Vagina (tissue), 2 donors: ENCODE measurements at places on chromosomes 12 and 14.
A peak's percentile ranks its signal among the peaks of the same experiment; 100 is the strongest.

DNA sequence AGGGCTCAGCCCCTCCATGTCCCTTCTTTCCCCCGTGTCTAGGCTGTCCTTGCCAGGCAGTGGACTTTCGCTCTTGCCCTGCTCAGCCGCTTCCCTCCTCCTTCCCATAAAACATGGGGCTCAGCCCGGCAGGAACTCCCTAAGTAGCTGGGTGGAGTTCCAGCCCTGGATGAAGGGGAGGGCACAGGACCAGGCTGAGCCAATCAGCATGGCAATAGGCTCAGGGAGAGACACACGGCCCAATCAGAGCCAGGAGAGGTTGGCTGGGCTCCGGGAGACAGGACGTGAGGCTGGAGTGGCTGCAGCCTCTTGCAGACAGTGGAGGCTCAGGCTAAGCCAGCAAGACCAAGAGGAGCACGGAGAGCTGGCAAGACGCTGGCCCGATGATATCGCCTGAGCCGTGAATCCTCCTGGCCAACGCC lies 54.3 kb downstream of the GALNT9 start:
- no peak for DNase-seq

GRCh38 chr14:49424436-49425331 lies 161.5 kb downstream of the RPS29 start:
- DNase-seq: no peak

DNA sequence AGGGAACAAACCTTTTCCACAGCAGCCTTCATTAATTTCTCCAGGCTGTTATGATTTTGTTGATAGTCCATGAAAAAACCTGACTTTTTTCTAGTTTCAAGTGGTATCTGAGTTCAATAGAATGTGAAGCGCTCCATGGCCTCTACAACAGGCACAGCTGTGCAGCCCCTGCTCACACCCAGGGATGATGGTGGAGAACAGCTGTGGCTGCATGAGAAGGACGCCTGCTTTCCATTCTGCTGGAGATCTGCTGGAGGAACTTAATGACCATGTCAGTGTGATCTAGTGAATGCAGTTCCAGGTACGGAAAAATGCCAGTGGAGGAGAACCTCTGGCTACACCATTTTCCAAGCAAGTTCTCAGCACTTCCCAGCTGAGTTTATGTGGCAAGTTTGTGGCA lies 80.6 kb downstream of the PIWIL1 start:
- peak; percentile 47 for DNase-seq

- DNase-seq: no peak
These were observed 6.2 kb downstream of the GPR19 start for GRCh38 chr12:12689647-12690300.

DNA sequence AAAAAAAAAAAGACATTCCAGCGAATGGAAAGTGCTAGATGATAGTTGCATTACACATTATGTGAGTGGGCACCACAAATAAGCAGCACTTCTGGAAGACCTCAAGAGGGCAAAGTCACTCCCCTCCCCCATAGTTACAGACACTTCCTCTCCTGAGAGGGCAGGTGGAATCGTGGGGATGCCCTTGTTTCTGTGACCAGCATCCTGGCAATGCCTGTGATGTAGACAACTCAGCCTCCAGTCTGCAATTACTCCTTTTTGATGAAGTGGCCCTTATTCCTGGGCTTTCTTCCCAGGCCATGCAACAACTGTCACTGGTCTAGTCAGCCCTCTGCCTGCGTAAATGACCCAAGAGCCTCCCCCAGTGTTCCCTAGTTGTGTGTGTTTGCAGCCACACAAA lies 104.8 kb downstream of the VRK1 start:
- peak; percentile 42 for DNase-seq

GRCh38 chr12:45315462-45315861 lies 99.6 kb downstream of the ANO6 start:
- DNase-seq: no peak

DNA sequence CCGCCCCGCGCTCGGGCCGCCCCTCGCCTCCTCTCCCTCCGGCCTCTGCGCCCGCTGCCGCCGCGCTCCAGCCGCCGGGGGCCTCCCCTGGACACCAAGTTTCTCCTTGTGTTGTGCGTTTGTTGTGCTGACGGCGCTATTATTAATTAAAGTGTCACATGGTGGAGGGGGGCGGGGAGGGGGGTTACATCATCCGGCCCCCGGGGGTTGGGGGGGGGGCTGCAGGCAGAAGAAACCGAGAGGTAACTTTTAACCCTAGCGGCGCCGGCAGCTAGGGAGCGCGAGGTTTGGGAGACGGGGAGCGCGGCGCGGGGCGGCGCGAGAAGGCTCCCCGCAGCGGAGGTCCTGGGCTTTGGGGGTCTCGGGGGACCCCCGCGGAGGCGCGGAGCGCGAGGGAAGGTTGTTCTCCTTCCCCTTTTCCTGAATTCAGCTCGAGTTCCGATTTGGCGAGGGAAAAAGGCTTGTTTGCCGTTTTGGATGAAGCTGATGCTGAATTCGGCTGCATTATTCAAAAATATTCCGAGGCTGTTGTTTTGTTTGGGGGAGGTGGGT lies at the start of gene HRK:
TSS of gene HRK (minus strand) at position 117 of the 552 bp plus-strand sequence. CDS start 134 bp downstream, outside the sequence.
- DNase-seq: no peak

DNA sequence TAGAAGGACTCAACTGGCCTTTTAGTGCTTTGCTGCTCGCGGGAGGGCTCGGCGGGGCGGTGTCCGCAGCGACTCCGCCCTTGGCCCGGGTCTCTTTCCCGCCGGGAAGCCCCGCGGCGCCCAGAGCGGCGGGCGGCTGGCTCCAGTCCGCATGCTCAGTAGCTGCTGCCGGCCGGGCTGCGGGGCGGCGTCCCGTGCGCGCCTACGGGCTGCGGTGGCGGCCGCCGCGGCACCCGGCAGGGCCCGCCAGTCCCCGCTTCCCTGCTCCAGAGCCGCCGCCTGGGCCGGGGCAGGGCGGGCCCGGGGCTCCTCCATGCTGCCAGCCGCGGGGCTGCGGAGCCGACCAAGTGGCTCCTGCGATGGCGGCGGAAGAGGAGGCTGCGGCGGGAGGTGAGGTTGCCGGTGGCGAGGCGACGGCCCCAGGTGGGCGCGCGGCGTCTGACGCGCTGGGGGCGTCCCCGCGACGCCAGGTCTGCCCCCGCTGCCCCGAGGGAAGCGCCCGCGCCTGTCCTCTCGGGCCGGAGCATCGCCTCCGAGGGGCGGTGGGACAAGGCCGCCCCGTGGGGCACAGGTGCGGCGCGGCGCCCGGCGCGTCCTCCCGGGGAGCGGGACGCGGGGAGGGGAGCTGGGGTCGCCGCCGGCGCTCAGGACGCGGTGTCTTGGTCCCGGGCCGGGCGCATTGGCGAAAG lies at the start of gene BMAL2:
TSS of gene BMAL2 (plus strand) at position 123 of the 689 bp plus-strand sequence. CDS start at position 360, 237 bp downstream.
- DNase-seq: no peak

DNA sequence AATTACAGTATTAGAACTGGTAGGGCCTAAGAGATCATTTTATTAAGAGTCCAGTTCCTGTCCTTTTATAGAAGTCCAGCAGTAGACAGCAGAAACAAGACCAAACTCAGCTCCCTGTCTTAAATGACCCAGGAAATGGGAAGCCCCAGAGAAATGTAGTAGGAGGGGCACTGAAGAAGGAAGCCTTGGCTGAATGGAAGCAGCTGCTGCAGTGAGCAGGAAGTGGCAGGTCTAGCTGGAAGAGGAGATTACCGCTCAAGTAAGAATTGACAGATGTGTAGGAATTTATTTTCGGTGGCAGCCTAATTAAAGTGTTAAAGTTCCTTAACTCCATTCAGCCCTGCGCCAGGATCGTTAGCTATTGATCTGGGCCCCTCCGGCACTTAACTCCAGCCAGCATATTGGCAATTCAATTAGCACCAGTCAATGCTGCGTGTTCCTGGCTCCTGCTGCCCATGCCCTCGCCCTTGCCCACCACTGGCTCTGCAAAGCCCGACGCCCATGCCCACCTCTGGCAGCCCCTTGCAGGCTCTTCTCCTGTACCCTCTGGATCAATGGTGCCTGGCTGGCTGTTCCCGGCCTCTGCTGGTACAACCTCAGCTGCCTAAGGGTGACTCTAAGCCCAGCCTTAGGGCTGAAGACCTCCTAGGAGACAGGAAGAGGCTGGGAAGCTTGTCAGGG lies 21.1 kb downstream of the ZFHX2 start:
- DNase-seq: no peak

- DNase-seq: no peak
These were observed 212.0 kb downstream of the PTPRO start for GRCh38 chr12:15534322-15534721.

- DNase-seq: no peak
These were observed 43.2 kb upstream of the BMAL2 start for GRCh38 chr12:27289414-27289813.

GRCh38 chr12:74537126-74537706 lies 419 bp upstream of the ATXN7L3B start:
- no peak for DNase-seq

- no peak for DNase-seq
These were observed 159.6 kb downstream of the BTG1 start for GRCh38 chr12:91986084-91986483.

DNA sequence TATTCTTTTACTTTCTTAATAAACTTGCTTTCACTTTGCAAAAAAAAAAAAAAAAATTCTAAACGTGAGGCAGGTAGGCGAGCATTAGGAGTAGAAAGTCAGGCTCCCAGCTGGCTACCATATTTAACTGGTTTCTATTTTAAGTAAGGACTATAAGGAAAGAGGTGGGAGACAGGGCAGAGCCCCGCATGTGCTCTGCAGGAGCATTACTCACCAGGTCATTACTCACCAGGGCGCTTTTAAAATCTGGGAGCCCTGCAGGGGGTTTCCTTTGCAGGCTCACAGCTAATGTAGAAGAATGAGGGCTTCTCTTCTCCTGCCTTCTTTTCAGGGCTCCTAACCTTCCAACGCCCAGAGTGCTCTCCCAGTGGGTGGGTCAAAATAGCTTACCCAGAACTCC lies 14.0 kb upstream of the DPF3 start:
- DNase-seq: no peak

DNA sequence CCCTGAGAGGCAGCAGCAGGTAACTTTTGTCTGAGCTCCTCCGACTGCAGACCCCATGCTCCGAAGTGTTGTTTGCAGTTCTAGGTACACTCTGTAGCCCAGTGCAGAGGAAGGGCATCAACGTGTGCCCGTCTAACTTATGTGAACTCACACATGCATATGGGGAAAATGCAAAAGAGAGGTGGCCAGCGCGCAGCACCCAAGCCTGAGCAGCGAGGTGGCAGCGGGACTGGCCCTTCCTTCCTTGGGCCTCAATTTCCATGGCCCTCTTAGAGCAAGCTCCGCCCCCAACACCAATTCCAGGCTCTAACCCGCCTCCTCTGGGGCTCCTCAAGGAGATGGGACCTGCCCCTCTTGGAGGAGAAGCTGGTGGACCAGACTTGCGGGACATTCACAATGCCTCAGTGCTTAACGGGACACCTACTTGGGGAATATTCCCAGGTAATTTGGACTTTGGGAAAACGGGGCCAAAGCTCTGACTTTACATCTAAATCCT lies 27.7 kb downstream of the GPR68 start:
- no peak for DNase-seq

GRCh38 chr12:18895946-18896345 lies 158.0 kb downstream of the CAPZA3 start:
- DNase-seq: no peak

GRCh38 chr14:51284241-51284640 lies 44.2 kb downstream of the TMX1 start:
- DNase-seq: no peak

DNA sequence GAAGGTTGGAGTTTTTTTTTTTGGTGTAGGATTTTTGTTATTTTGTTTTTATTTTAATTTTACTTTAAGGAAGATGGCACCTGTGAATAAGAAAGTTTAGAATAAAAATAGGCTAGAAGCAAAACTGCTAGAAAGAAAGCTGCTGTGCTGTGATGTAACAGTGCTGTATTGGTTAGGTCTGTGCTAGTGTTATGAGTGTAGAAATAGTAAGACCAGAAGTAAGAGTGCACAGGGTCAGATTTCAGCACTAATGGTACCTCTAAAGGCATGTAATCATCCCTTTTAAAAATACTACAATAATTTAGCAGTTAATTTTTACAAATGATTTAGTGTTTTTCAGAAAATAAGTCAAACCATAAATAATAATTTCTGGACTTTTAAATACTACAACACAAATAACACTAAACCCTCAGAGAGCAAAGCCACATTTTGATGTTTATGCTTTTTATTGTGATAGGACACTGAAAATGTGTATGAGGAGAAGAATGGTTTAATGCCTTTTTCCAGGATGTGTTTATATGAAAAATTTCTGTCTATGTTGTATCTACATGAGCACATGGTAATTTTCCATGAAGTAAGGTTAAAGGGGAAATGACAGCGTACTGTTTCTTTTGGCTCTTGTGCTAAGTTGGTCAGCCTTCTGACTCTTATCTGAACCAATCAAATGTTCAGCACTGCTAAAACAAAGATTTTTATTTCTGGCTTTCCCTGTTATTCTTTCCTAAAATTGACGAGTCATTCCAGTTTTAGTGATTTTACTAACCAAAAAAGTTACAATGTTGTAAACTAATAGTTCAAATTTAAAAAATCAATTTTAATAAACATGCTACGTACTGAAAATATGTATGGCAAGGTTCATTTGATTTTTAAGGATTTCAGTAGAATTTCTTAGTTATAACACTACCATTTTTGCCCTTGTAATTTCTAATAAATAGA lies 96.1 kb downstream of the PPHLN1 start:
- no peak for DNase-seq

DNA sequence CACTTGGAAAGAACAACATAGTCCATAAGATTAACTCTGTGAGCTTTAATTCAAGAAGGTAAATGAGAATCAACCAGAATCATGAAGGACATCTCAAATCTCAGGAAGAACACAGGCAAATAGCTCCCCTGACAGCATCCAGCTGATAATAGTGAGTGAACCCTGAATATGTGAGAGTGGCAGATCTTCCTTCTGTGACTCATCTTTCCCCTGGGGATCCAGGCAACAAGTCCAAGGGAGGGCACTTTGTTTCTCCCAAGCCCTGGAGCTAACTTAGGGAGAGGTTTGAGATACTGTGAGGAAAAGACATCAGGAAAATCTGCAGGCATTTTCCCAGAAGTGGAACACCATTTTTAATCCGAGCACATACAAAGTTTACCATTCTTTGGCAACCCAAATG lies 763.9 kb upstream of the MGAT4C start:
- DNase-seq: no peak

DNA sequence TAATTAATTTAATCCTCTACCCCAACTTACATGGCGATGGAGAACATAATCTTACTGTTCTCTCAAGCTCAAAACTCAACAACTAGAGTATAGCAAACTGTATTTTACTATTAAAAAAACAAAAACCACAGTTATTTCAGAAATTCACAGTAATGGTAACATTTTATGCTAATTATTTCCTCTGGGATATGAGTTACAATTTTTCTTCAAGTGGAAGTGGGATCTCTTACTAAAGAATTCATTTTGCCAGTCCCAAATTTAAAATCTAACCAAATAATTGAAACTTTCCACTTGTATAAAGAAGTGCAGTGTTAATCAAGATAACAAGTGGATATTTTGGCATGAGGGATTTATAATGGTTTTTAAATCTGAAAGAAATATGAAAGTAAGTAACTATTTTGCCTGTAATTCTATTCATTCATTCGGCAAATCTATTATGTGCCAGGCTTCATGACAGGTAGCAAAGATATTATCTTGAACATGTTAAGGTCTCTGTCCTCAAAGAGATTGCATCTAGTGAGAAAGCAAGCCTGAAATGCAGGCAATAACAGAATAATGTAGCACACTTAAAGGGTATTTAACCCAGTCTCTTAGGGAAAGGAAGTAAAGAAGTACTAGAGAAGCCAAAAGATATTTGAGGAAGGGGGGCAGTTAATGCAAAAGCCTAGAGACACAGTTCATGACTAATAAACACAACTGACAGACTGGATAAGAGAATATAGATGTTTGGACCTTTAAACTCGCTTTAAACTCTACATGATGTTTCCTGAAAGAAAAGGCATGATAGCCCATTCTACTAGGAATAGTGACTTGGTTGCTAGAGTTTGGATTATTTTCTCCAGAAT lies 44.0 kb downstream of the TAOK3 start:
- DNase-seq: no peak

GRCh38 chr14:91061056-91061887 lies 831 bp upstream of the RPS6KA5 start:
- no peak for DNase-seq
